Renal cortical epithelial cell (primary cell): ENCODE measurements at places on chromosomes 6 and 20. TPM values are rescaled to one million over a fixed set of nuclear protein-coding genes. Genes with fewer than 3 reads are reported as not detected.

The GNAS-AS1 gene
- under 0.01 and 0.65 TPM in 2 replicates for total RNA-seq

DNA sequence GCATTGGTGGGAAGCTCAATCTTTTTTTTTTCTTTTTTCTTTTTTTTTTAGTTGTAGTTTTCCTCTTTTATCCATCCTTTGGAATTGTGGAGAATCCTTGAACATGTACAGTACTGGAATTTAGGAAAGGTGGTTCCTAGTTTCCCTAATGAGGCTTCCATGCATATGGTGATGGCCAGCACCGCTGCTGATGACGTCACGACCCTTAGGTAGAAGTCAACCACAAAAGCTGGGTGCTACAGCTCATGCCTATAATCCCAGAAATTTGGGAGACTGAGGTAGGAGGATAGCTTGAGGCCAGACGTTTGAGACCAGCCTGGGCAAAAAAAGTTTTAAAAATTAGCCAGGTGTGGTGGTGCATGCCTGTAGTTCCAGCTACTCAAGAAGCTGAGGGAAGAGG, 79.3 kb upstream of the SOX4 start:
- DNase-seq: no peak

- DNase-seq: no peak
Measured at GRCh38 chr6:24249926-24250325, 107.9 kb downstream of the DCDC2 start.

DNA sequence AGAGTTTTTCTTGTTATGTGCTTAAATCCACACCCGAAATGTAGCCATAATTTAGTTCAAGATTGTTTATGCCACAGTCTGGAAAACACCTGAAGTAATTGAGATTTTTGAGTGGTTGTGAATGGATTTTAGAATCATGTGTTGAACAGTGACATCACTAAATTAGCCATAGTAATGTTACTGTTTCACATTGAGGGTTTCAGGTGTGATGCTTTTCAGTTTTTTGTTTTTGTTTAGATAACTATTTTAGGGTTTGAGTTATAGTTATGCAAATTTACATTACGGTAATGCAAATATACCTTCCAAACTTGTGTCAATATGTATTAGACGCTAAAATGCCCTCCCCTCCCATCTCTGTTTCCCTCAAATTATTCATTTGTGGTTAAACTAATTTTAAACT, 22.9 kb downstream of the QKI start:
- DNase-seq: no peak

- peak; percentile 42 for DNase-seq
Measured at GRCh38 chr20:49727478-49727877, 13.8 kb upstream of the B4GALT5 start.

The BEND6 gene
- 2.1 and 7.4 TPM in 2 replicates for total RNA-seq

GRCh38 chr6:161220346-161220745, 53.5 kb downstream of the AGPAT4 start:
- no peak for DNase-seq

- no peak for DNase-seq
Measured at GRCh38 chr6:110980648-110981047, 1.2 kb upstream of the RPF2 start.

- DNase-seq: no peak
Measured at GRCh38 chr6:130615816-130616215, 211.4 kb upstream of the SMLR1 start.

The PSORS1C2 gene
- not detected in 2 replicates for total RNA-seq

The BTNL2 gene
- not detected in 2 replicates for total RNA-seq

The TIAM2 gene
- 9.7 and 10.8 TPM in 2 replicates for total RNA-seq

The VSTM2L gene
- total RNA-seq: 8.0 and 12.7 TPM in 2 replicates

DNA sequence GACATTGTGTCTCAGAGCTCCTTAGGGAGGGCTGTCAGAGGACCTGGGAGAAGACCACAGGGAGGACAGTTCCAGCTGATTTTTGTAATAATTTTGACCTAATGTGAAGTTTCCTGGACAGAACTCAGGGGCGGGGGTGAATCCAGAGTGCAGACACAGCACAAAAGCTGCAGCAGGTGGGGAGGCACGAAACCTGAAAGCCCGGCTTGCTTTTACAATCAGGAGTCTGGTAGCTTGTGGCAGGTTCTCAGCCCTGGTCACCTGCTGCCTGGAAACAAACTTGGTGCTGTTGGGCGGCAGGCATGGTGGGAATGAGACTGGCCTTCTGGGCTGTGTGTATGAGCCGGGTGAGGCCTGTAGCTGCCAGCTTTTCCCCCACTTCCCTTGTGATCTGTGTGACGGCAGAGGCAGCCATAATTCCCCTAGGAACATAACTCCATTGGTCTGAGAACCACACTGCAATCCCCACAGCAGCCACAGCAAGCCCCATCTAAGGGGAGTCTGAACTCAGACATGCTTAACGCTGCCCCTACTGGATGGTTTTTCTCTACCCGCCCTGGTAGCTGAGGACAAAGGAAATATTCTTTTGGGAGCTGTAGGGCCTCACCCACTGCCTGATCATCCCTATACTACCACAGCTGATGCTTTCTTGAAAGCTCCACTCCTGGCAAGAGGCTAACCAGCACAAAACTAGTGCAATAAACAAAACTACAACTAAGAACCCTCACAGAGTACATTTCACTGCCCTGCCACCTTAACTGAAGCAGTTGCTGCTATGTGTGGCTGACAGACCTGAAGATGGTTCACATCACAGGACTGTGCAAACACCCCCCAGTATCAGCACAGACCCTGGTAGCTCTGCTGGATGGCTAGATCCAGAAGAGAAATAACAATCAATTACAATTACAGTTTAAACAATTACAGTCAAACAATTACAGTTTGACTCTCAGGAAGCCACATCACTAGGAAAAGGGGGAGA, 1055.1 kb upstream of the GJE1 start:
- peak; percentile 14 for DNase-seq

DNA sequence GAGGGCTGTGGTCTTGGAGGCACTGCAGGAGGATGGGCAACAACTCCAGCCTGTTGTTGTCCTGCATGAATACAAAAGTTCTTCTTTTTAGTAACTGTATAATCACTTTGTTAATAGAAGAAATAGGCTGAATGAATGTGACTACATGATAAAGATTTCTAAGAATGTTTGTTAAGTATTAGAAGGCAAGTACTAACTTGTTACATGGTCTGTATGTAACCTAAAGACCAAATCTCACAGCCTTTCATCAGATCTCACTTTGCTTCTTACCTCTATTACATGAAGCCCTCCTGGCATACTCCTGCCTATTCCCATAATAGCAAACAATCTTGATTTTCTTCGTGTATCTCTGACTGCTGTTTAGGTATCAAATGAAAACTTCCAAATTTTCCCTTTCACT, 73.4 kb downstream of the REPS1 start:
- no peak for DNase-seq

DNA sequence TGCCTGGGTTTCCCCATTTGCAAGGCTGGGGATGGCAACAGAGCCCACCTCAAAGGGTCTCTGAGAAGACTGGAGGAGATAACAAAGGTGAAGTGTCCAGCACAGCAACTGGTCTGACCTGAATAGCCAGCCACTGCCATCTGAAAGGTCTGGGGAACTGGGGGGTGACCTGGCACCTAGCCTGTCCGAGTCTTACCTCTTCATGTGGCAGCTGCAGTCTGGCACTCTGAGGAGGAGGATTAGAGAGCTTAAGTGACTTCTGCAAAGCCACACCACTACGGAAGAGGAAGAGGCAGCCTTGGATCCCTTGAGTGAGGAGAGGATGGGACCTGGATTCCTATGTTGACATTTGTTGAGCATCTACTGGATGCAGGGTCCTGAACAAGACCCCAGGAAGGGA, 22.2 kb downstream of the C20orf203 start:
- no peak for DNase-seq

The SLC17A9 gene
- total RNA-seq: 0.65 and 3.3 TPM in 2 replicates

The VNN1 gene
- total RNA-seq: 2.2 and 4.5 TPM in 2 replicates

The C6orf132 gene
- total RNA-seq: 6.9 and 16.3 TPM in 2 replicates

DNA sequence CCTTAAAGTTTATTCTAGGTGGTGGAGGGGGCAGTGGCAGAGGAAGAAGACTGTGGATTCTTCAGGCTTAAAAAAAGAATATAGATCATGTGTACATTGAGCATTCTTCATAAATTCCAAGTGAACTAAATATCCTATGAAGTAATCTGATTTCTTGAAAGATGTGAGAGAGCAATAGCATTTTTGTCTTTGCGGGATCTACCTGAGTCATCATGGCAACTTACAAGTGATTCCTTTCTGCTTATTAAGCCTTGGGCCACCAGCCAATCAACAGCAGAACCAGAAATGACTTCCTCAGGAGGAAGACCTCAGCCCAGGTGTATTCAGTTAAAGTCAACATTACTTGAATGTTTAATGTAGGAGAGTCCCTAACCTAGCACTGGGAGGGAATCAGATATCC, 756.9 kb downstream of the TFAP2A start:
- DNase-seq: peak; percentile 21

The RIMS4 gene
- total RNA-seq: 0.05 TPM in 1 of 2 replicates, not detected in the other

GRCh38 chr6:4041480-4041879, 37.5 kb downstream of the FAM217A start:
- DNase-seq: no peak

The VSX1 gene
- not detected in 2 replicates for total RNA-seq

- peak; percentile 17 for DNase-seq
Measured at GRCh38 chr6:5325173-5325572, 63.9 kb downstream of the FARS2 start.

- DNase-seq: no peak
Measured at GRCh38 chr20:24761220-24762065, 187.6 kb upstream of the CST7 start.

DNA sequence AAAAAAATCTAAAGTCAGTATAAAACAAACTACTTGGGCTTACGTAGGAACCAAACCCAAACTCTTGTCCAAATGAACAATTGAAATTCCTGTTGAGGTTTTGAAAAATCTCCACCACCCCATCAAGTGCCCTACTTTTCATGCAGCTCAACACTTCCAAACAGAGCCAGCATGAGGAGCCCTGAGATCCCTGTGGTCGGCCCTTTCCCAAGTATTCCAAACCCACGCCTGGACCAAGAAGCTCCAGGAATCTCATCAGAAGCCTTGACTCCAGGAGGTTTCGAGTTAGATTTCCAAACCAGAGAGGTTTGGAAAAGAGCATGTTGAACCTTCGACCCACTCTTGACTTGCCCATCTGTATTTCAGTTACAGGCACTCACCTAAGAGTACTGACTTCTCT, 179.3 kb downstream of the MTFR2 start:
- no peak for DNase-seq

DNA sequence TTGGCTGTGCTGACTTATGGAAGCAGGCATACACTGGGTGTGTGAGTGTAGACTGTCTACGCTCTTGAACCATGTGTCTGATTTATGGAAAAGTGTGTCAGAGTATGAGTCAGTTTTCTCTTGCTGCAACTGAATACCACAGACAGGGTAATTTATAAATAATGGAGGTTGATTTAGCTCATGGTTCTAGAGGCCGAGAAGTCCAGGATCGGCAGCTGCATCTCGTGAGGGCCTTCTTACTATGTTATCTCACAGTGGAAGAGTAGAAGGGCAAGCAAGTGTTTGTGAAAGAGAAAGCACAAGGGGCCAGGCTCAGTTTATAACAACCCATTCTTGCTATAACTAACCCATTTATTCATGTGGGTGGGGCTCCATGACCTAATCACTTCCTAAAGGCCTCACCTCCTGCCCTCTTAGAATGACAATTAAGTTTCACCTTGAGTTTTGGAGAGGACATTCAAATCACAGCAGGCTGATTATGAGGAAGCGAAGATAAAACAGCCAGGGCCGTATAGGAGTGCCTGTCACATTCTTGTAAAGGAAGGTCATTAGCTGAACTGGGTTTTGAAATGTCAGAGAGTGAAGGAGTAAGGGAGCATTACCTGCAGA, 6.7 kb downstream of the GPR31 start:
- DNase-seq: no peak

GRCh38 chr20:56809668-56810067, 180.6 kb downstream of the TFAP2C start:
- DNase-seq: no peak

DNA sequence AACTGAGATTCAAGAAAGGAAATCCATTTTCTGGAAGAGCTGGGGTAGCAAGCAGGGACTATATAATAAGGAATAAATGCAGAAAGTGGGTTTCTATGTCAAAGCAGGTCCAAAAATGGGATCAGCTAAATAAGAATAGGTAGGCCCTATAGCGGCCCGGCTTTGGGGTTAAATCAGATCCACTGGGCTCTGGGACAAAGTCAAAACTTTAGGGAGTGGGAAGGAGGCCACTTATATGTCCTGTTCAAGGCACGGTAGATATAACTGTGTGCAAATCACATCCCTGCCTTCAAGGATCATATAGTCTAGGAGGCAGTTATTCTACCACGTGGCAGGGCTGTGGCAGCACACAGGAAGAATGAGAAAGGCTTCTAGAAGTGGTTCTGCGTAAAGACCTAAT, 191.4 kb upstream of the CDYL start:
- DNase-seq: no peak

GRCh38 chr6:57221936-57222742, at the start of gene RAB23:
TSS of gene RAB23 (minus strand) at chr6:57222307. CDS start at chr6:57210380, 11,927 bp downstream.
- DNase-seq: peak; percentile 44

The UTRN gene
- total RNA-seq: 70.5 and 155 TPM in 2 replicates

The THBS2 gene
- total RNA-seq: 6.5 and 23.6 TPM in 2 replicates

- no peak for DNase-seq
Measured at GRCh38 chr6:142943711-142944123, 1.3 kb downstream of the HIVEP2 start.

The FAM217B gene
- 2.8 and 6.0 TPM in 2 replicates for total RNA-seq

DNA sequence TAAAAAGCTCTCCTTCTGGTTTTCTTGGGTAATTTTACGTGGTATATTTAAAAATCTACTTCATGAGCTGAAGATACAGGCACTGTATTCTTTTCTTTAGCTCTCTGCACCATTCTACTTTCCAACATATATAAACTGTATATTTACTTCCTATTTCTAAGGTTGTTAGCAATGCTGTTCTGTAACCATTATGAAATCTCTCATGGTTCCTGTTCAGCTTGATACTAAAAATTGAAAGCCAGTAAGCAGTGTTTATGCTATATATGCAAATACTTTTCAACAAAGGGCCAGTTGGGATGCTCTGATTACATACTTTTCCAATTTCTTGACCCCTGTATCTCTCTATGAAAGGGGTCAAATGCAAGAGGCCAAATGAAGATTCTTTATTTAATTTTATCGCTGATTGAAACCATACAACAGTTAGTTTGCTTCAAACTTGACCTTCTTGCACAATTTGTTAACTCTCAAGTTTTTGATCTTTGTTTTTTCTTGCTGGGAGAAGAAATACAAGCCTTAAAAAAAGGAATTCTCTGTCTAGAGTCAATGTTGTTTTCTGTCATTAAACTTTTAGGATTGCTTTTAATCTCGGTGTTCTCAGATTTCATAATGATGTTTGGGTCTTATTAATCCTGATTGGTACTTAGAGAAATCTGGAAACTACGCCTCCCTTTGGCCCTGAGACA, 223.2 kb downstream of the PRL start:
- DNase-seq: no peak

The FOXA2 gene
- 0.10 TPM in 1 of 2 replicates, not detected in the other for total RNA-seq

GRCh38 chr6:13452346-13453117, 34.9 kb downstream of the GFOD1 start:
- no peak for DNase-seq

- DNase-seq: no peak
Measured at GRCh38 chr6:5950361-5950785, 56.4 kb downstream of the NRN1 start.

DNA sequence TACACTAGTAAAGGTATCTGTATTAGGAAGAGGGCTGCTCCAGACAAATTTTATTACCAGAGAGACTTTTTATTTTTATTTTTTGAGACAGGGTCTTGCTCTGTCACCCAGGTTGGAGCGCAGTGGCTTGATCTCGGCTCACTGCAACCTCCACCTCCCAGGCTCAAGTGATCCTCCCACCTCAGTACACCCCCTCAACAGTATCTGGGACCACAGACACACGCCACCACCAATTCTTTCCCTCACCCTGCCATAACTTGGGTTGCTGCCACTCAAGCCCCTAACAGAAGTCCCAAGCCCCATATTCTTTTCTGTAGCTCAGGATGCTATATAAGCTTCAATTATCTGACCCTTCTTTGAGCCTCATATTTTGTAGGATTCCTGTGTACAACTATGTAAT, 6.9 kb downstream of the BCL2L1 start:
- no peak for DNase-seq
